ENCODE measurements at places on chromosomes 6 and 20. TPM values are rescaled to one million over a fixed set of nuclear protein-coding genes. Genes with fewer than 3 reads are reported as not detected.

PBOV1 gene
- total RNA-seq: not detected

KHDC1L gene
- not detected for total RNA-seq

CDKN1A gene
- total RNA-seq: 277 TPM

CST2 gene
- not detected for total RNA-seq

DEFB123 gene
- total RNA-seq: not detected

ADGRB3 gene
- 0.17 TPM for total RNA-seq

OOEP gene
- total RNA-seq: not detected

LINC00237 gene
- total RNA-seq: not detected

CYP39A1 gene
- total RNA-seq: 1.0 TPM

OR2J3 gene
- not detected for total RNA-seq

EPB41L2 gene
- 38.2 TPM for total RNA-seq

SLC17A4 gene
- total RNA-seq: not detected

TNXB gene
- total RNA-seq: 0.17 TPM

HLA-DMB gene
- total RNA-seq: not detected
